ENCODE measurements at places on chromosomes 3 and 15. TPM values are rescaled to one million over a fixed set of nuclear protein-coding genes. Genes with fewer than 3 reads are reported as not detected.

The HGD gene
- 1.1 TPM for total RNA-seq

The KY gene
- total RNA-seq = not detected

The VPS13C gene
- total RNA-seq = 58.2 TPM

The ALPK3 gene
- total RNA-seq = 68.4 TPM

The KNL1 gene
- total RNA-seq = 4.2 TPM

The RAD51 gene
- 4.7 TPM for total RNA-seq

The TGM4 gene
- not detected for total RNA-seq

The MNS1 gene
- 0.53 TPM for total RNA-seq

The C3orf22 gene
- total RNA-seq = not detected

The VPS8 gene
- total RNA-seq = 31.7 TPM

The ECE2 gene
- total RNA-seq = not detected

The TRIM69 gene
- 12.0 TPM for total RNA-seq

The RASGRP1 gene
- 0.10 TPM for total RNA-seq

The SPSB4 gene
- total RNA-seq = 0.53 TPM

The GOLGA8N gene
- 2.0 TPM for total RNA-seq

The GASK1A gene
- not detected for total RNA-seq

The SAMD7 gene
- total RNA-seq = not detected

The GPR149 gene
- total RNA-seq = not detected

The CACNA1D gene
- total RNA-seq = not detected

The GNAT1 gene
- total RNA-seq = not detected

The BNC1 gene
- 6.6 TPM for total RNA-seq

The MGA gene
- 24.3 TPM for total RNA-seq

The CCDC39 gene
- not detected for total RNA-seq

The IGDCC3 gene
- total RNA-seq = not detected

The NRG4 gene
- total RNA-seq = not detected

The CHDH gene
- 0.06 TPM for total RNA-seq

The HRG gene
- not detected for total RNA-seq

The CFAP91 gene
- 0.70 TPM for total RNA-seq

The RASL12 gene
- not detected for total RNA-seq

The B3GALNT1 gene
- total RNA-seq = 10.6 TPM

The GANC gene
- total RNA-seq = 12.1 TPM

The CTDSPL gene
- 26.9 TPM for total RNA-seq

The SLC27A2 gene
- total RNA-seq = 0.06 TPM

The CADPS gene
- total RNA-seq = not detected

The UBAP1L gene
- 1.6 TPM for total RNA-seq

The TUSC7 gene
- not detected for total RNA-seq

The SHC4 gene
- total RNA-seq = 2.8 TPM

The SYNM gene
- total RNA-seq = 8.3 TPM

The CCDC54 gene
- not detected for total RNA-seq
